ENCODE measurements at places on chromosomes 11 and 22.

DNA sequence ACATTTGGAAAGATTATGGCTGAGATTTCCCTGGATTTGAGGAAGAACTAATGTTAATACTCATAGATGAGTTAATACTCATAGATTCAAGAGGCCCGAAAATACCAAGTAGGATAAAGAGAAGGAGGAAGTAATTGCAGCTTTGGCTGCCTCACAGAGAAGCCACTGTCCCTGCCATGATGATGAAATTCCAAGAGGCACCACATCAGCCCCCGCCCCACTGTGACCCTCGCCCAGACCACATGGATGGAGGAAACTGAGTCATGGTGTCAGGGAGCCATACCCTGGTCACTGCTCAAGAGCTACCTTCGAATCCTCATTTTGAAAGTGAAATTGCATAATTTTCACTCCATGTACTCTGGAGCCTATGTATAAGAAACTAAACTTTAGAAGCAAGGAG lies 92.9 kb upstream of the SLC22A12 start:
- DNase-seq = no peak

GRCh38 chr11:19075636-19076035 lies 15.1 kb upstream of the MRGPRX2 start:
- no peak for DNase-seq

DNA sequence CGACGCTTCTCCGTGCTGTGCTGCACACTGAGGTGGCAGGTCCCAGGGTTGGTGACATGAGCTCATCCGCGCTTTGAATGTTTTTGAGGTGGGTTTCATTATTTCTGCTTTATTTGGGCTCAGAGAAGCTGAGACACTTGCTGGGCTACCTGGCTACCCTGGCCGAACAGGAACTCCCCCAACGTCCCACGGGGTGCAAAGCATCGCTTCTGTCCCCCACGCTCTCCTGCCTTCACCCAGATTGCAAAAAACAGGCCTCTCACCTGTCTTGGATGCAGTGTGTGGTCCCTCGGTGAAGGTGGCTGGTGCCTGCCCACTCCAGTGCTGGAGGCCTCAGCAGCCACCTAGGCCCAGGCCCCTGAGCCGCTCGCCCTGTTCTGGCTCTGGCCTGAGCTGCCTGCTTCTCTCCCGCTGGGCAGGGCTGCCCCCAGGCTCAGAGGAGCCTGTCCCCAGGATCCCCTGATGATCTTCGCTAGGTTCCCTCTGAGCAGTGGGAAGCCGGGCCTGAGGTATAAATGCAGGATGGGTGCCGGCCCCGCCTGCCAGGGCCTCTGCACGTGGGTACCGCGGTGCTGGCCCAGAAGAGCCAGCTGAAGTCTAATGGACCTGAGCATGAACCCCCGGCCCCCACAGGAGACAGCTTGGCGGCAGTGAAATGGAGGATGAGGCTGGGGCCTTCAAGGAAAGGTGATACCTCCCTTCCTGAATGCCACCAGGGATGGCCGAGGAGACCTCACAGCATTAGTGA lies 15.8 kb upstream of the MRGPRD start:
- no peak for DNase-seq

GRCh38 chr11:67167091-67167490 lies 48.0 kb downstream of the KDM2A start:
- DNase-seq = no peak

- no peak for DNase-seq
Observed at GRCh38 chr22:44364751-44365130, 52.0 kb upstream of the SHISAL1 start.

- no peak for DNase-seq
Observed at GRCh38 chr11:6663794-6664469, 8.3 kb upstream of the DCHS1 start.

DNA sequence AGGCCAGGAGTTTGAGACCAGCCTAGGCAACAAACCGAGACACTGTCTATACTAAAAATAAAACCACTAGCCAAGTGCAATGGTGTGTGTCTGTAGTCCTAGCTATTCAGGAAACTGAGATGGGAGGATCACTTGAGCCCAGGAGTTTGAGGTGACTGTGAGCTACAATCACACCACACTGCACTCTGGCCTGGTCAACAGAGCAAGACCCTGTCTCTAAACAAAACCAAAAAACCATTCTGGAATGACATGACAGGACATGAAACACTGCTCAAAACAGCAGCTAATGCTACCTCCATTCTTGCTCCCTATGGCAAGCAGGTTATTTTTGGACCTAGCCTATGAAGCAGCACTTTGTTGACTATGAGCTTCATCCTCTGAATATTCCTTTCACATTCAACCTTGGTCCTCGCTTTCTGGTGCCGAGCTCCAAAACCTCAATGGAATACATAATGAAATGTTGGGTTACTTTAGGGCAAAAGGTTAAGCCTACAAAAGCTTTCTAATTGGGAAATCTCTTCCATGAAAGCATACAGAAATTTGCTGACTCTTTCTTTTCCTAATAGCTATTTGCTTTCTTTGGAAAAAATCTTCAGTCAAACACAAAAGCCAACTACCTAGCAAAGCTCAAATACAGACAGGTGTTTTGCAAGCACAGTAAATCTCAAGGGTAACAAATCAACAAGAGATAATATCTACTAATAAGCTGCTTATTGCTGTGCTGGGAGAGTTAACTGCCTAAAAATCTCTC lies 21.1 kb downstream of the SIK3 start:
- no peak for DNase-seq

DNA sequence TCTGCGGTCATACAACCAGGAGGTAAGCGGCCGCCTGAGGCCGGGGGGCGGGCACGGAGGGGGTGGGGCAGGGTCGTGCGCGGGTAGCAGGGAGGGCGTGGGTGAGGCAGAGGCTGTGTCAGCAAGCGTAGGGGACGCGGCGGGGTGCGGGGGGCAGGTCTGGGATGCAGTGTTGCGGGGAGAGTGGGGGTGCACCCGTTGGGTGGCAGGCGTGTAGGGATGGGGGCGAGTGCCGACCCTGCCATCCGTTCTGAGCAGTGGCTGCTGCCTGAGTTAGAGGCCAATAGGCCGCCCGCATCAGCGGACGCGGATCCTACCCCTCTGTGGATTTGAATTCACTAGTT lies 1.4 kb downstream of the RIC8A start:
- DNase-seq = no peak

- no peak for DNase-seq
Observed at GRCh38 chr11:17811352-17811751, 76.8 kb downstream of the KCNC1 start.

GRCh38 chr22:39148727-39149535 lies 3.5 kb downstream of the CBX7 start:
- no peak for DNase-seq

DNA sequence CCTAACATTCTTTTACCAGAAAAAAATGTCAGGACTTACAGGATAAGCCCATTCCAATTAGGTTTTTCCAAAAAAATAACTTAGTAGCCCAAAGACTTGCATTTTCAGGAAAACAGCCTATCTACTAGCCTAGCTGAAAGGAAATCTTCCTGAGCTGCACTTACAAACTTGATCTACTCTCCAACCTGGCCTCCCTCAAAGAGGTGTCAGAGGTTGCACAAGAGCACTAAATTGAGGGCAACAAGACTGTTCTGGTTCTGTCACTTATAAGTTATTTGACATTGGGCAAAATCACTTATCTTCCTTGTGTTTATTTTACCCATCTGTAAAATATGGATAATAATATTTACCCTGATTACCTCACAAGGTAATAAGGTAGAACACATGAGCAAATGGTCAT lies 7.9 kb upstream of the SOX6 start:
- DNase-seq = no peak

GRCh38 chr11:27618281-27618915 lies 81.9 kb downstream of the BDNF start:
- no peak for DNase-seq

DNA sequence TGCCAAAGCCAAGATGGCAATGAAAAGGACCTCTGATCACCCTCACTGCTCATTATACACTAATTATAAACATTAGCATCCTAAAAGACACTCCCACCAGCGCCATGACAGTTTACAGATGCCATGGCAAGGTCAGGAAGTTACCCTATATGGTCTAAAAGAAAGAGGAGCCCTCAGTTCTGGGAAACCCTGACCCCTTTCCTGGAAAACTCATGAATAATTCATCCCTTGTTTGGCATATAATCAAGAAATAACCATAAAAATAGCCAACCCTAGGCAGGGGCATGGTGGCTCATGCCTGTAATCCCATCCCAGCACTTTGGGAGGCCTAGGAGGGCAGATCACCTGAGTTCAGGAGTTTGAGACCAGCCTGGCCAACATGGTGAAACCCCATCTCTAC lies 12.7 kb upstream of the CAPN5 start:
- no peak for DNase-seq

DNA sequence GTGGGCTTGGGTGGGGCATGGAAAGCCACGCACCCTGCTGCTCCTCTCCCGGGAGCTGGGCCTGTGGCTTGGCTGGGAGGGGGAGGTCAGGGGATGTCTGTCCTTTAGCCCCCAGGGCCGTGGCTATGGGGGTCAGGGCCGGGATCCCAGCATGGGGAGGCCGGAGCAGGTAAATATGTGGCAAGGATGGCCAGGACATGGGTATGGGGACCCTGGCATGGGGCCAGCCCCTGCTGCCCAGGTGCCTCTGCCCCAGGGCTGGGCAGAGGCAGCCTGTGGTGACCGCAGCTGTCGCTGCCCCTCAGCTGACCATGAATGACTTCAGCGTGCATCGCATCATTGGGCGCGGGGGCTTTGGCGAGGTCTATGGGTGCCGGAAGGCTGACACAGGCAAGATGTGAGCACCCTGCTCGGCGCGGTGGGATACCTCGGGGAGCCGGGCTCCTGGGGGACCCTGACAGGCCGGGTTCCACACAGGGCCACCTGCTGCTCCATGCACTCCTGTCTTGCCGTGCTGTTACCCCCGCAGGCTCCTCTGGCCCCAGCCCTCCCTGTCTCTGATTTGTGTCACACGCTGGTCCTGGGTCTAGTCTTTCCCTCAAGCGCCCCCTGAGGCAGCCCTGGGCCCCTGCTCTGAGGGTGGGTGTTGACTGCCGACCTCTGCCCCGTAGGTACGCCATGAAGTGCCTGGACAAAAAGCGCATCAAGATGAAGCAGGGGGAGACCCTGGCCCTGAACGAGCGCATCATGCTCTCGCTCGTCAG lies 8.1 kb upstream of the ANKRD13D start:
- no peak for DNase-seq

DNA sequence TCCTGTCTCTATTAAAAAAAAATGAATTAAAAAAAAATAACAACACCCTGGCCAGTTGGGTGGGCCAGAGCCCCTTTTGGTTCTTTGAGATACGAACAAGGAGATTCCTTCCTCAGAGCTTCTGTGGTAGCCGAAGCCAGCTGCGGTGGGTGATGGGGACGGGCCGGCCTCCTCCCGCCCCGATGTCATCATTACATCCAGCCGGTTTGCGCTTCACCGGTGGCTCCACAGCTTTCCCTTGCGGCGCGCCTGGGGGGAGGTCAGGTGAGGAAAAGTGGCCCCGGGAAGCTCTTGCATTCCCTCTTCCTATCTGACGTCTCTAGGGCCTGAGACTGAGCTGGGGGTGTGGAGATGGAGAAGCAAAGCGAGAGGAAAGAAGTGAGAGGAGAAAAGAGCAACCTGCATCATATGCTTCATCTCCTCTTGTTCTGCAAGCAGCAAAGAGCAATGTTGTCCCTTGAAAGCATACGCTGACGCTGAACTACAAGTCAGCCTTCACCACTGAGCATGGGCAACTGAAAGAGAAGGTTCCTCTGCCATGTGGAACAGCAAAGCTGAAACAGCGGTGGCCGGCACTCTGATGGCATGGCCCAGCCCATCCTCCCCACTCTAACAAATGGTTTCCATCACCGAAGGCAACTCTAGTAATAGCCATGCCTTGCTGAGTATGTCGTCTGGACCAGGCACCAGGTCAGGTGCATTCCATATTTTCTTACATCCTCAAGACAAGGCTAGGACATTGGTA lies 6.0 kb downstream of the ADAMTS8 start:
- DNase-seq = no peak

DNA sequence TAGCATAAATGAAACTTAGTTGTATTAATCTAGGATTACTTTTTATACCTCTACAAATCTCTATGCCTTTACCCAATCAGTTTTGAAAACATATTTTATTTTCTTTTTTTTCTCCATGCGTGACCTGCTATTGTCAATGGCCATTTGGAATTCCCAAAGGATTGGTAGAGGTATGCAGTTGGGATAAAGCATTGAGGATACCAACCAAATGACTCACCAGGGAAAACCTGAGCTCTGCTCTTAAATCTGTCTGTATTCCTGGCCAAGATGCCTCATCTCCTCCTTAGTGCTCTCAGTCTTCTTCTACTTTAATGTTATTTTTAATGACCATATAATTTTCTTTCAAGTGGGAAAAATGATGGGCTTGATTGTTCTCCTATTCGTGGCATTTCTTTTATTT lies 61.9 kb downstream of the EHF start:
- DNase-seq = no peak

- no peak for DNase-seq
Observed at GRCh38 chr22:45891996-45892621, 84.9 kb downstream of the WNT7B start.

GRCh38 chr11:133946541-133947318 lies 10.0 kb downstream of the IGSF9B start:
- no peak for DNase-seq

DNA sequence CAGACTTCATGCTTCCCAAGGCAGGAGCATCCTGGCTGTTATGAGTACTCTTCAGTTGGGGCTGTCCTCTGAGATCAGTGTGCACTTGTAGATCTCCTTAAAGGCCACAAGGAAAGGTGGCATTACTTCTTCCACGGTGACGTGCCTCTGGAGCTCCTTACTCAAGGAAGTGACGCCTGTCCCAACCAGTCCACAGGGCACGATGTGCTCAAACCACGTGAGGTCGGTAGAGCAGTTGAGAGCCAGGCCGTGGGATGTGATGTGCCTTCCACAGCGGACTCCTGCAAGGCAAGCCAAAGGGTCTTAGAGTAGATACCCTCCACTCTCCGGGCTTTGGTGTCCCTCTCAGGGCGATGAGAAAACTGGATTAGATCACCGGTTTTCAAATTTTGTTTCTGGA lies 1.4 kb downstream of the LIPT2 start:
- DNase-seq = no peak

DNA sequence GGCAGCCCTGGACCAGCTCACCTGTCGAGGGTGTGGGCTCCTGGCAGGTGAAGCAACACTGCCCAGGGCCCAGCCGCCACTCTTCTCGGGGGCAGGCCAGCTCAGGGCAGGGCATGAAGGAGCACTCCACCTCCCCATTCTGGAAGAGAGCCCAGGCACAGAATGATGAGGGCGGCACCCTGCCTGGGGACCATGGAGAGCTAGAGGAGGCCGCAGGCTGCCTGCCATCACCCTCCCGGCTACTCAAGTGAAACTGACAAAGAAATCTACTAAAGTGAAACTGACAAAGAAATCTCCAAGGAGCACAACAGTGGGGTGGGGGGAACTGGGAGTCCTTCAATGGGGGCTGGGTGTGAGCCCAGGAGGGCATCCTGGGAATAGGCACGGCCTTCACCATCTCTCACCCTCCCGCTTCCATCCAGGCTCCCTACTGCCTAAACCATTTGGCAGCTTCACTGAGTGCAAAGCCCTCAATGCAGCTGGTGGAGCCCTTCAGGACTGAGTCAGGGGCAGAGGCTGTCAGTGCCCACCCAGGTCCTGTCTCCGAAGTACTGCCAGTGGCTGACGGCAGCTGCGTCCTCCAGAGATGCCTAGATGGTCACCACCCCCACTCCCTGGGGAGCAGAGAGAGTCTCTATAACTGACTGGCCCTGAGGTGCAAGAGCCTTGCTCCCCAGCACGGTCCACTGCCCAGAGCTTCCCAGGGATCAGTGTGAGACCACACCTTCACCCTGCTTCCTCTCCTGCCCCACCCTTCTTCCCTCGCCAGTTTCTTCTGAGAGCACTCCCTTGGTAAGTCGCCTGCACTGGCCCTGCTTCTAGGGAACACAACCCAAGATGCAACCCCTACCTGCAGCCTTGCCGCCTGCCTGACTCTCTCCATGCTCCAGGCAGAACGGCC lies 21.7 kb downstream of the VWCE start:
- no peak for DNase-seq

Data from activated naive CD4-positive, alpha-beta T cell (primary cell).